ENCODE measurements at places on chromosomes 5 and 9. TPM values are rescaled to one million over a fixed set of nuclear protein-coding genes. Genes with fewer than 3 reads are reported as not detected.

- H3K4me3 ChIP-seq: peak overlapping the region; percentile 85
- DNase-seq: peak; percentile 14
- peaks cover 12% of the 10 kb centered on the region for H3K4me1 ChIP-seq
- peak overlapping the region; percentile 52 for H3K27ac ChIP-seq
- no peaks in the 10 kb centered on the region for H3K36me3 ChIP-seq
Measured at GRCh38 chr9:134025606-134026541, 593 bp downstream of the BRD3OS start.

GRCh38 chr5:40034441-40034840, 609.7 kb upstream of the DAB2 start:
- no peak overlapping the region for H3K27ac ChIP-seq
- no peaks in the 10 kb centered on the region for H3K36me3 ChIP-seq
- no peak for DNase-seq
- H3K27me3 ChIP-seq: no peaks in the 10 kb centered on the region
- H3K4me3 ChIP-seq: no peak overlapping the region
- H3K4me1 ChIP-seq: no peaks in the 10 kb centered on the region

GRCh38 chr5:34525761-34526160, 130.4 kb upstream of the RAI14 start:
- peaks cover 38% of the 10 kb centered on the region for H3K4me1 ChIP-seq
- no peak overlapping the region for H3K27ac ChIP-seq
- H3K27me3 ChIP-seq: no peaks in the 10 kb centered on the region
- no peak overlapping the region for H3K4me3 ChIP-seq
- H3K36me3 ChIP-seq: no peaks in the 10 kb centered on the region

DNA sequence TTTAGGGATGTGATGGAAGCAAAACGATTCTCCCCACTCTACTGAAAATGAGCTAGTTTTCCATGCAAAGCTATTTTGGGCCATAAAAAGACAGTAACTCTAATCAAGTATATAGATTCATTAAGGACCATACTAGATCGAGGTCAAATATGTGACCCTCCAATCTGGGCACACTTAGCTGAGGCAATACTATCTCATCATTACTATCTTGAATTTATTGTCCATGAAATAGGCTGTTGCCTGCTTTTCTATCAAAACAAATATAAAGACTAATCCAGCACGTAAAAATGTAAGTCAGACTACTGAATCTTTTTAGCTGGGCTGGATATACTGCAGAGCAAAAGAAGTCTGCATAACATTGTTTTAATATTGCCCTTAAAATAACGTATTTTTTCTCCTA, 943.1 kb downstream of the NR2F1-AS1 start:
- H3K4me1 ChIP-seq: peaks cover 9% of the 10 kb centered on the region
- no peaks in the 10 kb centered on the region for H3K36me3 ChIP-seq
- no peak for DNase-seq
- H3K27me3 ChIP-seq: no peaks in the 10 kb centered on the region
- H3K27ac ChIP-seq: no peak overlapping the region

CER1 gene
- 1.5 TPM for total RNA-seq

PNPLA7 gene
- total RNA-seq: 25.2 TPM

KIF4B gene
- not detected for total RNA-seq

PDLIM4 gene
- 46.3 TPM for total RNA-seq

GRCh38 chr5:112355058-112355685, 63.9 kb downstream of the EPB41L4A start:
- no peak for DNase-seq
- H3K4me3 ChIP-seq: no peak overlapping the region
- H3K27me3 ChIP-seq: no peaks in the 10 kb centered on the region
- H3K4me1 ChIP-seq: no peaks in the 10 kb centered on the region
- no peaks in the 10 kb centered on the region for H3K36me3 ChIP-seq

SELENOP gene
- total RNA-seq: 808 TPM

GRCh38 chr9:113409883-113410206, 630 bp downstream of the POLE3 start:
- DNase-seq: no peak
- peaks cover 26% of the 10 kb centered on the region for H3K36me3 ChIP-seq
- H3K27ac ChIP-seq: peak overlapping the region; percentile 88
- H3K27me3 ChIP-seq: no peaks in the 10 kb centered on the region

- H3K4me3 ChIP-seq: no peak overlapping the region
- H3K27me3 ChIP-seq: no peaks in the 10 kb centered on the region
- H3K27ac ChIP-seq: no peak overlapping the region
- H3K4me1 ChIP-seq: peaks cover 29% of the 10 kb centered on the region
- DNase-seq: no peak
- H3K36me3 ChIP-seq: peaks cover 59% of the 10 kb centered on the region
Measured at GRCh38 chr5:41908374-41909079, 4.4 kb downstream of the RIMOC1 start.

GRCh38 chr9:133979273-133979920, 12.7 kb downstream of the VAV2 start:
- H3K27me3 ChIP-seq: no peaks in the 10 kb centered on the region
- DNase-seq: no peak
